ENCODE measurements at places on chromosomes 6 and 20. TPM values are rescaled to one million over a fixed set of nuclear protein-coding genes. Genes with fewer than 3 reads are reported as not detected.
A peak's percentile ranks its signal among the peaks of the same experiment; 100 is the strongest.

The OR2B6 gene
- 0.09 TPM for total RNA-seq

GRCh38 chr6:17482711-17483110 is 89.3 kb downstream of the CAP2 start:
- no peak for DNase-seq

The SPATS1 gene
- total RNA-seq, result not detected

- DNase-seq, result peak; percentile 88
Observed at GRCh38 chr6:111828809-111829208, 44.4 kb downstream of the FYN start.

- DNase-seq, result no peak
Observed at GRCh38 chr20:59378966-59379365, 78.6 kb downstream of the EDN3 start.

GRCh38 chr20:1163653-1164052 is 21.1 kb downstream of the TMEM74B start:
- no peak for DNase-seq

GRCh38 chr6:16344756-16345155 is 106.4 kb downstream of the GMPR start:
- DNase-seq, result no peak

DNA sequence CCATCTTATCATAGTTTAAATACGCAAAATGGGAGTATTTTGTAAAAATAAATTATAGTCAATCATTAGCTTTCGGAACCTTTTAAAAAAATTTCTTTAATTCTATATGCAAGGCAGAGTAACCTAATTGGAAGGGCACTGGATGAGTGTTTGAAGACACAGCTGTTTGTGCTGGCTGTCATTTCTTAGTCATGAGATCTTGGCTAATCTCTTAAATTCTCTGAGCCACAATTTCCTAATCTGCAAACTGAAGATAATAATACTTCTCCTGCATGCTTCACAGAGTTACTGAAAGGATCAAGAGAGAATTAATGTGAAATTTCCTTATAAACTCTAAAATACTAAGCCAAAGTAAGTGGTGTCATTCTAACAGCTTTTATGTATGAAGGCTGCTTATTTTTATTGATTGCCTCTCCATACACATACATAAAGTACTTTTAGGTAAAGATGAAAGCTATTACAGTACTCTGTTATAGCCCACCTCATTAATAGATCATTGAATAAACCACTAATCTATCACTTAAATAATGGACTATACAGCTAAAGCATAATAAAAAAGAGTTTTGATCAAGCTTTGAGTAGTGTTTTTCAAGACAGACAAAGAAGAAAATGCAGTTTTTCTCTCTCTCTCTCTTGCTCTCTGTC is 383.7 kb upstream of the IRAK1BP1 start:
- no peak for DNase-seq

The SLPI gene
- total RNA-seq, result 0.13 TPM

GRCh38 chr6:25112322-25112773 is 166.8 kb upstream of the CARMIL1 start:
- no peak for DNase-seq

The SRSF12 gene
- total RNA-seq, result 2.8 TPM
